ENCODE measurements at places on chromosomes 5 and 9. TPM values are rescaled to one million over a fixed set of nuclear protein-coding genes. Genes with fewer than 3 reads are reported as not detected.

- no peak for DNase-seq
These were observed 20.5 kb upstream of the NDST1 start for GRCh38 chr5:150487199-150488061.

GRCh38 chr9:114247077-114247476 lies 75.8 kb upstream of the ORM1 start:
- no peak for DNase-seq

BTNL8 gene
- total RNA-seq: not detected

APBA1 gene
- 6.5 TPM for total RNA-seq

SLC6A19 gene
- under 0.01 TPM for total RNA-seq

IL4 gene
- total RNA-seq: not detected

Data from uterus (tissue), 4 donors.